T1000 (cell line): ENCODE measurements at places on chromosomes 7 and 10.

- no peak for DNase-seq
Observed at GRCh38 chr10:116756277-116756676, 13.9 kb upstream of the HSPA12A start.

GRCh38 chr7:151408498-151408838 is 1.4 kb downstream of the WDR86 start:
- DNase-seq: no peak

GRCh38 chr10:63671317-63671937 is 150.2 kb downstream of the REEP3 start:
- DNase-seq: no peak

DNA sequence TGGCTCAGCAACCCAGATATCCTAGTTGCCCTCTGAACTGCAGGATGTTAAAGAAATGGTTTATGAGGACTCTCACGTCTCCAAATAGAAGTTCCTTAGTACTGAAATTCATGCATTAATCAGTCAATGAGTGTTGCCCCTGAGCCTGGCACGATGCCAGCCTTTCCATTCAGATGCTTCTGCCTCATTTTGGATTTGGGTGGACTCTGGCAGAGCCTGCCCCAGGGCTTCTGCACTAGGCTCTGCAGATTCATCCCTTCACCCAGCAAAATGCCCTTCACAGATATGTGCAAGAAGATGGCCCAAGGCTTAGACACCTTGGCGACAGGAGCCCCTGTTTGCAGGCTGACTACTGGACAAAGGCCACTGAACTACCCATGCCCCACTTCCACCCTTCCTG is 747.8 kb downstream of the GRID1 start:
- DNase-seq: no peak

DNA sequence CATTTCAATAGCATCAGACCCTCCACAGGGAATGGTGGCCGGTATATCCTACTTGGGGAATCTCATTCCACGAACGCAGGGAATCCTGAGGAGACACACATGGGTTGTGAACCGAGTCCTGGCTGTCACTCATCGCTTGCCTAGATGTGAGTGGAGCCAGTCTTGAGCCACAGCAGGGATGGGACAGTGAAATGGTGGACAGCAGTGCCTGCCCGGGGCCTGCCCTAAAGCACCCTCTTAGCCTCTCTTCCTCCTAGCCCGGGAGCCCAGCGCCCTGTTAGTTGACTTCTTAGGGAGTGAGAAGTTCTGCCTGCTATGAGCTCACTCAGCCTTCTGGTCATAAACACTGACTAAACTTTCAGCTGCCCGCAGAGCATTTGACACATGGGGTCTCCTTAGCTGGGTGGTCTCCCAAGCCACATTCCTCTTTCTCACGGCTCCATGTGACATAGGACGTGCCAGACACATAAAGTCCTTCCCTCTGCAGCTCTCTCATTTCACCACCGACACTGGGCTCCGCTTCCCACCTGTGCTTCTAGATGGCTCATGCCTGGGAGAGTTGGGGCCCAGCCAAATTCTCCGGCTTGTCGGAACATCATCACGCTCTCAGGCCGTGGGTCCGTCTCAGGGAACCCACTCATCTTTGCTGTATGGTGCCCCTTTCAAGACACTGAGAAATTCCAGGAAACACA is 60.9 kb downstream of the TCERG1L start:
- DNase-seq: no peak

DNA sequence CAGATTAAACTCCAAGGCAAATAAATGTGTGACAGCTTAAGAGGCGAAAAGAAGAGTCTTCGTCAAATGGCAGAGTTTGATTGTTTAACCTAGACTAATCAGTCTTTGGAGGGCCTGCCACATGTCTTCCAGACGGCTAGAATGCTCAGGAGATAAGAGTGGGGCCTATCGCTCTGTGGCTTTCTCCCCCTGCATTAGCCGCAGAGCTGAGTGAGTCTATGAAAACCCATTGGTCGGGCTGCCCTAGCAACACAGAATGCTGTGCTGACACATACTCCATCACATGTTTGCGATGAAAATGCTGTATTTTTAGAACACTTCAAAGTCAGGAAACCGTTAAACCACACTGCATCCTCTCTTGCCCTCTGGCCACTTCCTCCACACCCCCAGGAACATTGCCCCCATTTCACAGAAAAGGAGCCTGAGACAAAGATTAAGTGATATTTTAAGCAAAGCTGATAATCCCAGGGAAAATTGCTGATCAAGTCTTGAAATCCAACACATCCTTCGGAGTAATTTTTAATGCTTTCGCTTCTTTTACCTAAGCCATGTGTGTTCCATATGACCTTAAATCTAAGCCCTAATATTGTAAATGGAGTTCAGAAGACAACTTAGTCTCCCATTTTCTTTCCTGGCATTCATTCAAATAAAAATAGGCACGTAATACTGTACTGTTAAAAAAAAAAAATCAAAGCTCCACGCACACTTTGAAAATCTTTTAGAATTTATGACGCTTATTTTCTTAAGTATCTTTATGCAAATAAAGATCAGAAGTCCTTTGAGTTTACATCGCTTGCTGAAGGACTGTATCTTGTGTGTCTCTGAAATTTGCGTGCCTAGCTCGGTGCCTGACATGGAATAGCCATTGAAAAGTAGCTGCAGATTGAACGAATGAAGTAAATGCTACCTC is 161.2 kb downstream of the CELF2 start:
- DNase-seq: no peak

DNA sequence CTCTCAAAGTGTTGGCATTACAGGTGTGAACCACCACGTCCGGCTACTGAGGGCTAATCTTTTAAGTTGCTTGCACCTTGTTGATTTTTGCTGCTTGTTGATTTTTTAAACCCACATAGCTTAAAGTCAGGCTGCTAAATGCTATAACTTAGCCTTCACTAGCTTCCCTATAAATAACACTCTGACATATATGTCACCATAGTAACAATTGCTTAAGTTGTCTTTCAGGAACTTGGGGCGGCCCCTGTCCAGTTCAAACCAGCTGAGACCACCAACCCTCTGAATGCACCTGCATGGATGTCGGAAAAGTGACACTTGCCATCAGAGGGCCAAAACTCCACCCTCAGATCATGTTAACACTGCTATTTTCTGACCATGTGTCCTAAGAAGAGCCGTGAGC is 47.3 kb downstream of the ST8SIA6 start:
- DNase-seq: no peak

DNA sequence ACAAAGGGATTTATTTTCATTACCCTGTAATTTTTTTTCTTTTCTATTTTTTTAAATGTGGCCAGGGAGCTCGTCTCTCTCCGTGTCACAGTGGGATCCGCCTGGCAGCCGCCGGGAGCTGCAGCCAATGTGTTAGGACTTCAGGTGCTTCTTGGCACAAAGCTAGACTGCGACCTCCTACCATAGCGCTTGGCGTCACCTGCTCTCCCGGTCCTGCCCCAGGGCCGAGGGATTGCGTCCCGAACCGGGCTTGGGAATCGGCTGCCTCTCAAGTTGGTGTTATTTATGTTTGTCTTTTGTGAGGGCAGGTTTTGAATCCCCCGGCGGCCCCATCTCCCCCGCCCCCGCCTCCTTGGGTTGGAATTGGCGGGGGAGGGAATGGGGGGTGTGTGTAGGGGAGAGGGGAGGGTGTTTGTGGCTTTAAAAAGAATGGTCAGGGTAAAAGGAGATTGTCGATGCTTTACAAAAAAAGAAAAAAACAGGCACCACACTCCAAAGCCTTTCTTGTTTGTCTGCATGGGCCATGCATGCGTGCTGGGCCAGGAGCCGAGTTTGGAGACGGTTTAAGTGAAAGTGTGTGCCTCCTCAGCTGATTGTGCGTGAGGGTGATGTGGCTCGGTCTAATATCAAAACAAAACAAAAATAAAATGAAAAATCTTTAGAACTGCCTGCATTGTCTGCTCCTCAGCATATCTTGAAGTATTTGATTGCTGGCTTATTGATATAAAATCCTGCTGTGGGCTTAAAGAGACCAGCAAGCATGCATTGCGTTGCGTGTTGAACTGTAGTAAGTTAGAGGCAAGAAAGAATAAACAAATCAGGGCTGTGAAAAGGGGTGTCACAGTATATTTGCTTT is 1.2 kb downstream of the PPP1R9A start:
- no peak for DNase-seq

GRCh38 chr10:112535531-112535951 is 88.5 kb downstream of the VTI1A start:
- DNase-seq: no peak

GRCh38 chr7:116861717-116862116 is 670 bp upstream of the CAPZA2 start:
- DNase-seq: no peak

DNA sequence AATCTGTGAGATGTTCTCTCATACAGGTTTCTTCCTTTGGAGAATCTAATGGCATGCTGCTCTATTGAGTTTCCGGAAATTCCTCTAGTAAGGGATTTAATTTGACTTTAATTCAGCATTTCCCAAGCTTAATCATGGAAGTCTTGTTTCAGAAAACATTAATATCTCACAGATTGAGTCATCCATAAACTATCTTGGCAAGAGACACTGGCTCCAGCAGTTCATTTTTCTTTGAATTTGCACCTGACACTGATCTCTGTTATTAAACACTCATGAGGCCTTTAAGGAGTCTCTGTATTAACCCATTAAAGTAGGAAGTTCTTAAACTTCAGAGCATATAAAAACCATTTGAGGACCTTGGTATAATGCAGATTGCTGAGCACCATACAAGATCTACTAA is 3.6 kb upstream of the ITGB8 start:
- DNase-seq: no peak
